Kidney (tissue), 22 donors: ENCODE measurements at places on chromosomes 3 and 15.

- DNase-seq = no peak
Observed at GRCh38 chr3:7205962-7206361, 345.0 kb downstream of the GRM7 start.

DNA sequence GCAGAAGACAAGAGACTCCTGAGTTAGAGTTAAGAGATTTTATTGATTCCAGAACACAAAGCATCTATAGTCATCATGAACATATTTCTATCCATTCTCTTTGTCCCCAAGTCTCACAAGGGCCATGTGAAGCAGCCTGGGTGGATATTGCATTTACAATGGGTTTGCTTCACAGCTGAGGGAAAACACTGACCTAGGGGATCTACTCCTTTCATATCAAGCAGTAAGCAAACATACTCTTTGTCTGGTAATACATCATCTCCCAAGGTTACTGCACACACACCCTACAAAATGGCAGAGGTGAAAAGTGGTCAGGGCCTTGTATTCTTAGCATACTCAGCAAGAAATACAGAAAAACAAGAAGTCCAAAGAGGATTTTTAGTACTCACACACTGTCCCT lies 267.7 kb upstream of the BCHE start:
- DNase-seq = no peak

DNA sequence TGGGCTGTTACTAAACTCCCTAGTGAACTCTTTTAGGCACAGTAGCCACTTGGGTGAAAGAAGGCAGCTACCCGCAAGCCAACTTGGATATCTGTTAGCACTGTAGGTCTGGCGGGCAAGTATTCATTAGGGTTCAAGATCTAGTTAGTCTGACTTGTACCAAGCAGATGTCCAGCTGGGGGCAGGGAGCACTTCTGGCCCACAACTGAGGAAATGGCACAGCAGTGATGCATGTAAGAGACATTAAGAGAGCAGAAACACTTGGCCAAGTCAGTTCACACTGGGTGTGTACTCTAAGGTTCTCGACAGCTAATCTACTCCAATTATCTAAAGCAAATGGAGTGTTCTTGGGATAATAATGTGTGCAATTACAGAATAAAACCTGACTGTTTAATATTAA lies 131.7 kb downstream of the CTNNB1 start:
- DNase-seq = no peak

DNA sequence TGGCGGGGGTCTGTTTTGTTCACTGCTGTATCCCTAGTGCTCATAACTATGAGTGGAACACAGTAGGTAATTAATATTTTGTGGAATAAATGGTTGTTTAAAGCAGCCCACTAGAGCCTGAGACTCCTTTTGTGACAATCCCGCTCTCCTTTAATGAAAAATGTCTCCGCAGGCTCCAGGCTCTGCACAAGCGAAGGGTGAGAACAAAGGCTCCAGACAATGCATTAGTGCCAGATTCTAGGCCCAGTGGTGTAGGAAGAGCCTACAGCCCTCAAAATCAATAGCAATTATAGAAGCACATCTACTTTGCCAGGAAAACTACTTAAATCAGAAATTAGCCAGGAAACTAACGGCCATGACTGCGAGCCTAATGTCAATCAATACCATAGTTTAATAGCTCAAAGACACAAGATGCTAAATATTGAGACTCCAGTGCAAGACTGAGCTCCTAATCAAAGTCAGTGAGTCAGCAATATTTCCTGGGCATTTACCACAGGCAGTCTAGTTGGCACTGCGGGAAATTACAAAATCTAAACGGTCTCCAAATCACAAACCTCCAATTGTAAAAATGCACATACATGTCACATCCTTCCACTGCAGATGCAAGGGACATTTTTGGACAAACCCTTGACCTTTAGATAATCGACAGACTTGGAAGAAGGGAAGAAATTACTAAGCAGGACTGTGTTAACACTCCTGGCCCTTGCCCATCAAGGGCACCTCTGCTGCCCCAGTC lies 2.3 kb downstream of the ANXA2 start:
- DNase-seq = no peak

GRCh38 chr3:29370476-29371420 lies 89.9 kb downstream of the RBMS3 start:
- DNase-seq = no peak

DNA sequence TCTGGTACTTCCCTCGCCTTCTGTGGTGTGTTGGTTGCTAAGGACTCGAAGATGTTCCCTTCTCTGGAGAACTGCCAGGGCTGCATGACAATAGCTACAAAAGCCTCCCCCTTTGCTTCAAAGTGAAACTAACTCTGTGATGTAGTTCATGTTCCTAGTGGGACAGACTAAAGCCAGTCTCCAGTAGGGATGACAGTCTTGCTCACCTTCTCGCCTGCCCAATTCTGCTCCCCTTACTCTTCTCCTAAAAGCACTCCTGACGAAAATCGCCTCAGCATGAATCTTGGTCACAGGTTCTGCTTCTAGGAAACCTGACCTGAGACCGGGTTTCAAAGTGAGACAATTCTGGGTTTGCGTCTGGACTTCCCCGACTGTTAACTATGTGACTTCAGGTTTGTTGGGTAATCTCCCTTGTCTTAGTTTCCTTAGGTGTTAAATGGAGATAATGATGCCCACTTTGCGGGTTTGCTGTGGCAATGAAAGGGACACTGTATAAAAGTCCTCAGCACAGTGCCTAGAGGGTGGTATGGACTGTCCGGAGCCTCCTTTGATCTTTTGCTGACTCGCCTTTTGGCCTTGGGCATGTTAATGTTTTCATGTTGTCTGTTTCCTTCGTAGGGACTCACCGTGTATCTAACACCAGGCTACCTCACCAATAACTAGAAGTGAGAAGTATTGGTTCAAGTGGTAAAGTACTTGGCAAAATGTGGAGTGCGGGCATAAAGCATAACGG lies 24.9 kb upstream of the THRB start:
- peak; percentile 56 for DNase-seq

GRCh38 chr15:44918136-44918535 lies 38.4 kb upstream of the TERB2 start:
- DNase-seq = no peak

DNA sequence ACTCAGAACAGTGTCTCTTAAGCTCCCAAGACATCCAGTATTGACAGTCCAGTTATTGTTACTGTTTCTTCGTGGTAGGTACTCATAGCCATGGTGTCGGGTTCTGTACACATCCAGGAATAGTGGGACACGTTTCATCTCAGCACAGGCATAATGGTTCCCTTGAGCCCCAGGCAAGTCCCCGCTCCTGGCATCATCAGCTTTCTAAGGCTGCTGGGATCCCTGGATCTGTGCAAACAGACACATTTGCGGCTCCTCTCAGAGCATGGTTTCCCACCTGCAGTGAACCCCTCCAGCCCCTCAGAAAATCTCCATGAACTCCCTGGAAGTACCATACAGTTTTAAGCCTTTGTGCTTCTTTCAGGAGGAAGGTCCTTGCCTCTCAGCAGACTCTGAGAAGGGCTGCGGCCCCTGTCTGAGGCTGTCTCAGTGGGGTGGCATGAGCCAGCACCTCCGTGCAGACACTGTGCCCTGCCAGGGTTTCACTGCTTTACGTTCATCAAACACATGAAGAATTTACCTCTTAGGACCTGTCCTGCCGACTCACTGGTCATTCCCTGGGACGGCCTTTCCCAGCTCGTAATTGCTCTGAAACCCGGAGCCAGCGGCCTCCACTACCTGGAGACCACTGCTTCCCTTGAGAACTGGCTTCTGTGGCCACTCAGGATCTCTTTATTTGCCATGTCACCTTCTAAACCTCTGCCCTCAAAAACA lies 124.9 kb downstream of the LRRK1 start:
- no peak for DNase-seq

DNA sequence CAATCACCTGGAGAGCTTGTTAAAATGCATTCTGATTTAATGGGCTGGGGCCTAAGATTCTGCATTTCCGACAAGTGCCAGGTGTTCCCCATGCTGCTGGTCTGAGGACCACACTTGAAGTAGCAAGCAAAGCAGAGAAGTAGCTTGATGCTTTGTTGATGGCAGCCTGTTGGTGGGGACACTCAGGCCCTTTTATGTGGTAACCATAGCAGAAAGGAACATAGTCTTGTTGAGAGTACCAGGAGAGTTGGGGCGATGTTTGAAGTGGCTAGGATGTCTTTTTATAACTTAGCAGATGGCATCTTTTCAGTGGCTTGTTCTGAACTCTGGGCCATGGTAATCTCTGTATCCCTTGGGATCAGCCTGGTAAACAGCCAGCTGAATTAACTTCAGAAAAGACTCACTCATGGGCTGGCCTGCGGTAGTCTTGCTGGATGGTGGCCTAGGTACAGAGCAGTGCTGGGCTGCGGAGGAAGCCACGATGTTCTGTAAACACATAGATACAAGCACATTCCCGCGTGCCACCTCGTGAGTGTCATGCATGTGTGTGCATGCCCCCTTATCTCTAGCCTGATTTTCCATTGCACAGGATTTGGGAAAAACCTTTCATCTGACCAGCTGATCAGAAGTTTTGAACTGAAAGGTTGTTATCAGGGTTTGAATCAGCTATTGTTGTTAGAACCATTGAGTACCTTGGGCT lies 292.4 kb upstream of the LRRFIP2 start:
- DNase-seq = no peak

DNA sequence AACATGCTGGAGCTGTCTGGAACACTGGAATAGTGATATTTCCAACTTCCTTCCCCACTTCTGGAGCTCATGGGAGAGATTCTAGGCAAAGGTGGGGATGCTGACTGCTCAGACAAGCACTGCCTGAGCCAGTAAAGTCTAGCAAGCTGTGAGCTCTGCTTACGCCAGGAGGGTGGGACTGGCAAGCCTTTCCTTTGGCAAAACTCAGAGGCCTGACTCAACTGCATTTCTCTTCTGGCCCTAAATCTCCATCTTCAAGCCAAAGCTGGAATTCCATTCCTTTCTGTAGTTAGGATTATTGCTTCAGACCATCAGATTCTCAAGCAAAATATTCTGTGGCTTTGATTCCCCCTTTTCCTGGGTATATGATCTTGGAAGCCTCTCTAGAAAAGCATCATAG lies 20.3 kb upstream of the EPB42 start:
- DNase-seq = no peak

DNA sequence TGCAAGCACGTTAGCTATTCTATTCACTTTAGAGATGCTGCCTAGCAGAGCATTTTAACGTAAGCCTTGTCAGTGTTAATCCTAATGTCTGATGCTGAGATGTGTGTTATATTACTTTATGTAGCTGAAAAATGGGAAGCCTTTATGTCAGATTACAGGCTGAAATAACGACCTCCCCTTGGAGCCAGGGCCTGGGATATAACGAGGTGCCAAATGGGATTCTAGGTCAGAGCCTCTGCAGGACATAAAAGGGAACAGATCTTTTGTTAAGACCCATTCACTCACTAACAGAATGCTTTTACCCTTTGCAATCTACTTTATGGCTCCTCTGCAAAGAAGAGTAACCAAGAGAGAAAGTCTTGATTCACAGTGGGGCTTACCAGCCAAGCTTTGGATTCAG lies 815.5 kb upstream of the CFAP20DC start:
- no peak for DNase-seq

GRCh38 chr15:39558421-39558820 lies 22.5 kb upstream of the THBS1 start:
- no peak for DNase-seq
